ENCODE measurements at places on chromosomes 3 and 15.

DNA sequence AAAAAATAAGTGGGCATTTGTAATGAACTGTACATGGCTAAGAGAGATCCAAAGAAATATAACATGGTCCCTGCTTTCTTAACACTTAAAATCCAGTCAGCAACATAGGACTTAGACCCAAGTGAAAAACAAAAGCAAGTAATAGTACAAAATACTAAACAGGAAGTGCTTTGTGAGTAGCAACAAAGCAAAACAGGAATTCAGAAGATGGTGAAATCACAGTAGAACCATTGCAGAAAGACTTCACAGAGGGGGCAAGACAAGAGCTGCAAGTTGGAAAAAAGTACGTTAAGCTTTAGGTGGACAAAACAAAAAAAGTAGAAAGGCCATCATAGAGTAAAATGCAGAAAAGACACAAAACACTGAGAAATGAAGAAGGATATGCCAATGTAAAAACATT, 116.0 kb downstream of the TBC1D5 start:
- no peak for DNase-seq

GRCh38 chr15:71577071-71577470, 233.3 kb upstream of the NR2E3 start:
- no peak for DNase-seq

GRCh38 chr3:18968120-18968519, 180.2 kb upstream of the KCNH8 start:
- DNase-seq: no peak

- no peak for DNase-seq
These were observed 47.6 kb downstream of the RAP2B start for GRCh38 chr3:153209596-153209995.

DNA sequence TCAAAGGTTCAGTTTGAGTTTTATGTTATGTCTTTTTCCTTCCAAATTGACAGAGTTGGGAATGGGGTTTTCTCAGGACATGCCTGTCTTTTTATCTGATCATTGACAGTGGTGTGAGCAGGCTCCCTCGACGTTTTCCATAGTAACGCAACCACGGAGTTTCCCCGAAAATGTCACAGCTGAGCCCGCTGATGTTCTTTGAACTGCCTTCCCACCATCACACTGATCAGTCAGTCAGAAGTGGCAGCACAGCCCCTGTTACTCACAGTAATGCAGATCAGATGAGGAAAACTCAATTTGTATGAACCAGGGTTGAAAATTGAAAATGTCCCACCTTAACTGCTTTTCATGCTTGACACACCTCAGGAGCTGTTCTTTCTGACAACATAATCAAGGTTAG, 210.4 kb downstream of the NECTIN3 start:
- no peak for DNase-seq

DNA sequence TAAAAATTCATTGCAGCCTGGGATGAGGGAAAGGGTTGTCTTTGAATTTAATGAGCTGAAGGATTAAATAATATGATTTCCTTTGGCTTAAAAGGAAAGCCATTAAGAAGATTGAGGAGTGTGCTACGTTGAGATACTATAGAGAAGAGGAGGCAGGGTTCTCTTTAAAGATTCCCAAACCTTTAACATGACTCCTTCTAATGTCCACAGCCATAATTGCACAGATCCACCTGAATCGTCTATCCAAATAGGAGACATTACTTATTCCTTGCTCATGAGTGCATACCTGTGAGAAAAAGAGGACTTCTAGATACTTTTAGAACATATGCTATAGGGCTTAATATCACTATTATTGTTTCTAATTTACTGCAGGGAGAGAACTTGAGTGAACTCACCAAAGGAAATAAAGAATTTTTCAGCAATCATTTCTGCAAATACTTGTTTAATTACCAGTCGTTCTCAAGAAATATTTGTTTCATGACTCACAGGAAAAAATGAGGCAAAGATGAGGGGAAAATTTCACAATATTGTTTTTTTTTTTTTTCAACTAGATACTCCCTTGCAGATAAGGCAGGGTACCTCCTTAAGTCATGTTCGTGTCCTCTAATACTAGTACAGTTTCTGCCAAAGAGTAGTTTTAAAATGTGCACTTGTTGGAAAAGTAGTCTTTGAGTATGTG, 8.9 kb upstream of the SUCNR1 start:
- DNase-seq: no peak

DNA sequence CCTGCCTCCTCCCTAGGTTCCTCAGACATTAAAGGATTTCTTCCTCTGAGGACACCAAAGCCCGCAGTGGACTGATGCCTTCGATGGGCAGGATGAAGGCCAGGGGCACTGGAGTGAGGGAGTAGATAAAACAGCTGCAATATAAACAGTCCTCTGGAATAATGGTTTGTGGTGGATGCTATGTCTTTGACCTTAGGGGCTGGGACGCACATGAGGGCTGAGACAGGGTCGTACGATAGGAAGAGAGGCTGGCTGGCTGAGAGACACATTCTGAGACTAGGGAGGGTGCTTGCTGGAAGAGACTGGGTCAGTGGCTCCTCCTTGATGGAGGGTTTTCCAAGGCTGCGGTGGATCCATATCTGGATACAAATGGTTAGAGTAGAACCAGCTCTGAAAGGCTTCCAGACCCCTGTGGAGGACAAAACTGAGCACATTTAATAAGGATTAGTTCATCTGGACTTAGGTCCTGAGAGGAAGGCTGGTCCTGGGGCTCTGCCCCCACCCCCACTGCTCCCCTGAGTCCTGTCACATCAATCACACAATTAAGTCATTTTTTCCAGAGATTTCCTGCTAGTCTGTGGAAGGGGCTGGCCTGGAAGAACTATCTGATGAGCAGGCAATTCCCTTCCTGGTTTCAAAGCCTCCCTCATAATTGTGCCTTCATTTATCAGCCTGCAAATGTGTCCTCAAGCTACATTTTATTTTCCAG, 15.8 kb downstream of the TBC1D21 start:
- DNase-seq: no peak
